A172 (cell line): ENCODE measurements at places on chromosomes 6 and 20. TPM values are rescaled to one million over a fixed set of nuclear protein-coding genes. Genes with fewer than 3 reads are reported as not detected.

GRCh38 chr20:32480371-32481241, 104.5 kb downstream of the NOL4L start:
- DNase-seq: no peak

DNA sequence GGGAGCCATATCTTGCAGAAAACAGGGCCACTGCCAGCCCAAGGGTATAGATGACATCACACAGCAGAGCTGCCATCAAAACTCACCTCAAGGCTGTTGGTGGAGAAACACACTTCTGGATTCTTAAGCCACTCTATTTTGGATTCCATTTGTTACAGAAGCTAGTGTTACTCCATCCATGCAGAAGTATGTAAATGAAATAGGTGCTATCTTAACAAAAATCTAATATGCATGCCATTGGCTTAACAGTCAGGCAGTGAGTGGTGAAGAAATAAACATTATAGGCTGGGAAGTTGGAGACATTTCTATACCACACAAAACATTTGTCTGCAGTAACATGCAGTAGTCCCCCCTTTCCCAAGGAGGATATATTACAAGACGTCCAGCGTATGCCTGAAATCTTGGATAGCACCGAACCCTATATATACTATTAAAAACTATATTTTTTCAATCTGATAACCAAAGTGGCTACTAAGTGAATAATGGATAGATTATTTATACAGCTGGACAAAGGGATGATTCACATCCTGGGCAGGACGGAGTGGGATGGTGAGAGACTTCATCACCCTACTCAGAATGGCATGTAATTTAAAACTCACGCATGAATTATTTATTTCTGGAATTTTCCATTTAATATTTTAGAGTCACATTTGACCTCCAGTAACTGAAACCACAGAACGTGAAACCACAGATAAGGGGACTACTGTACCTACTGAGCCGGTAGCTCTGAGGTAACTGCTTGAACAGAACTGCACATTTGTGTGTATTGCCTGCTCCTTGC, 160.0 kb upstream of the PLN start:
- peak; percentile 89 for DNase-seq

- no peak for DNase-seq
These were observed 40.6 kb upstream of the SUMO4 start for GRCh38 chr6:149359440-149359839.

DNA sequence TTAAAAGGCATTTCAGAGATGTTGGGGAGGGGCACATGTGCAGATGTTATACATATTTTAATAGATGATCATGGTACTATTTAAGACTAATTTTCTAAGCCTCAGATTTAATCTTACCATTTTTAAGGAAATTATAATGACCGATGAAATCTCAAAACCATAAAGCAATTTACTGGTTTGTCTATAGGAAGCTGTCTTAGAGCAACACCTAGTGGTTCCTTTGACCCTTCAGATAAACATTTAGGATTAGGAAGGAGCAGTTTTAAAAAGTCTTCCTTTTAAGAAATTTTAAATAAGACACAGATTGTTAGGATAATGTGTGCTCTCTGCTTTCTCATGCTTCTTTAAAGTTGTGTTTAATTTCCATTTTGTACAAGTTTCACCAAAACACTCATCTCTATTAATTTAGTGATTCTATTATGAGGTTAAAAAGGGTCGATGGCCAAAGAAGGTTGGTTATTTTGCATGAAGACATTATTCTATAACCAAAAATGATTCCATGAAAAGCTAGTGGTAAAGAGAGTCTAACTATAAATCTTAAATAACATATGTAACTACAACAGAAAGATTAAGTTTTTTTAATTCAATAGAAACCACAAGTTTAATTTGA, 376.4 kb downstream of the HACE1 start:
- DNase-seq: peak; percentile 1

GRCh38 chr20:44965651-44966029, 672 bp upstream of the STK4 start:
- DNase-seq: no peak

GRCh38 chr20:51486197-51487005, 56.1 kb downstream of the NFATC2 start:
- no peak for DNase-seq

- DNase-seq: no peak
These were observed 193.3 kb upstream of the HTR1E start for GRCh38 chr6:86744048-86744447.

- DNase-seq: no peak
These were observed 541.0 kb upstream of the SPTLC3 start for GRCh38 chr20:12467758-12468157.

DNA sequence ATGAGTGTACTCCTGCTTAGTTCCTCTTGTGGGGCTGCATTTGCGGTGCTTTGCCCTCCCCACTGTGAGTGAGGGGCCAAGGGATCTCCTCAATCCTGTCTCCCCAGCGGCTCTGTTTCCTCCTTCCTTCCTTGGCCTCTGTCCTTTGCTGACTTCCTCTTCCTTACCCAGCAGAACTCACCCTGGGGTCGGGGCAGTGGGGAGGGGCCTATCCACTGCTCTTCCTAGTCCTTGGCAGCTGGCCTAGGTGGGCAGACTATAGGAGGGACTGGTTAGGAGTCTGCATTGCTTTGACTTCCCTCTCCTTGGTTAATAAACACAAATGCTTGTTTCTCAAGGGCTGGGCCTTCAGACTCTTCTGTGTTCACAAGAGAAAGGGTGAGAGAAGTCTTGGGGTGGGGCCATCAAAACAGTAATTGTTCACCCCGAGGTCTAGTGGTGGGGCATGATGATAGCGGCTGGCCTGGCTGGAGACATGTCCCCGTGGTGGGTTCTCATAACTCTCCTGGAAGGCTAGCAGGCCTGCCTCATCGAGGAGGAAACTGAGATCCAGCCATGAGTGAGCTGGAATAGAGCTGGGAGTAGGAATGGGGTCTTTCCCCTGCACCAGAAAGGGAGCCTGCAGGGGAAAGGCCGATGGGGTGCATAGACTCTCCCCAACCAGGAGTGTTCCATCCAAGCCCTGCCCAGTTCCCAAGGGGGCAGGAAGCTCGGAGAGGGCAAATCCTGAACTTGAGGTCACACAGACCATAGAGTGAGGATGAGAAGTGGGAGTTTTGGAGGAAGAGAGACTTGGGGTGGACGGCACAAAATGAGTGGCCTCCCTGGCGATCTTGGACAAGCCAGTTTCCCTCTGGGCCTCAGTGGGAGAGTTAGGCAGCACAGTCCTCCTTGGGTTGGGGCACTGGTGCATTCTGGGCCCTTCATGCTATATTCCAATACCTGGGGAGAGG, 12.7 kb downstream of the FAM110A start:
- no peak for DNase-seq

DNA sequence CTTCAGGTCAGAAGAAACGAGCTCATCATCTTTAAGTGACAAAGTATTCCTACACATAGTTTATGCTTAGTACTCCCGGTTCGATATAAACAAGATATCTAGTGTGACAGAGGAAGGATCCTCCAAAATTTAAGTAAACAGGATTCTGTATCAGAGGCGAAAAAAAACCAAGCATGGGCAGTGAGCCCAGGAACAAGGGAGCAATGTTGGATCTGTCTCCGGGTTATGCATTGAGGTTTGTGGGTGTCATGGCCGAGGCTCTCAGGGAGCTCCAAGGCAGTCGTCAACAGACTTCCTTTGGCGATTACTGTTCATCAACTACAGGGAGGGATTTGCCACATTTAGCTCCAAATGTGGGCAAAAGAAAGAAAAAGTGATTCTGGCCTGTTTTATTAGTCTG, 319.5 kb downstream of the CBLN4 start:
- DNase-seq: no peak

DNA sequence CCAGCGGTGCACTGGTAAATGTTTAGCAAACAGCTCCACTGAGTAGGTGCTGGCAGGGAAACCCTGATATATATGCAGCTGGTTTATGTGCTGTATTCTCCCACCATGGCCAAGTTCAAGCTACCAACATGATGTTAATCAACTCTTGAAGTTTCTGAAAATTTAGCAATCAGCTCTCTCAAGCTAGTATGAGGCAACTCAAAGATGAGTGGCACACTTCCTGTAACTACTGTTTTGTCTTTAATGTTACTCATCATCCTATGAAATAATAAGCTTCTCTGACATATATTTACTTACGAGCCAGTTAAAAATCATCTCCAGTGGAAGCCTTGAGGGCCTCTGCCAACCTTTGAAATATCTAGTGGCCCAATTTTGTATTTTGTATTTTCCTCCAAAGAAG, 54.7 kb downstream of the TRMT6 start:
- DNase-seq: no peak

DNA sequence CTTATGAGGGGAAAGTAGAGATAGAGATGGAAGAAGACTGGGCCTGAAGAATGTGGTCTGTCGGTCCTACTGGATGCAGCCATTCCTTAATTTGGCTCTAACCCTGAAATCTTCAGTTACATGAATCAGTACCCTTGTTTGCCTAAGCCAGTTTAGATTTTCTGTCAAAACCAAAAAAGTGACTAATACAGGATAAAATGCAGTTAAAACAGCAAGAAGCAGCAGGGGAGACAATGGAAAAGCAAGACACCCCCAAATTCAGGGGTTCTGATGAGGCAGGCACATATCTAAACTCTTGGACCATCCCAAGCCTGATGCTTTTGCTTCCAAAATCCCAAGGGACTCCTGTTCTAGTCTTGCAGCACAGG, 17.4 kb upstream of the UBE2V1 start:
- no peak for DNase-seq

DNA sequence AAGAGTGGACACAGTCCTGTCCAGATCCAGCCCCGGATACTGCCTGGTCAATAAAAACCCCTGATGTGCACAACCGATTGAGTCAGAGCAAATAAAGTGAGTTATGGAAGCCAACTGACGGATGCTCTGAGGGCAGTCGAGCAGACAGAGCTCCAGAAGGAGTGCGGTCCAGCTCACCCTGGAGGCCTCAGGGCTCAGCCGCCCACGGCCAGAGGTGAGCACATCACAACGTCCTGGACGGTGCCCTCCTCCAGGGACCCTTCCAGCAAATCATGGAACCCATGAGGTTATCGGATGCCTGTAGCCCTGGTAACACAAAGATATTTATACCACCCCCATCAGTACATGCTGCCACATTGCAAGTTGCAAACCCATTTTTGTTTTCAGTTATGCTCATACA, 44.0 kb upstream of the SMOC2 start:
- DNase-seq: no peak

DNA sequence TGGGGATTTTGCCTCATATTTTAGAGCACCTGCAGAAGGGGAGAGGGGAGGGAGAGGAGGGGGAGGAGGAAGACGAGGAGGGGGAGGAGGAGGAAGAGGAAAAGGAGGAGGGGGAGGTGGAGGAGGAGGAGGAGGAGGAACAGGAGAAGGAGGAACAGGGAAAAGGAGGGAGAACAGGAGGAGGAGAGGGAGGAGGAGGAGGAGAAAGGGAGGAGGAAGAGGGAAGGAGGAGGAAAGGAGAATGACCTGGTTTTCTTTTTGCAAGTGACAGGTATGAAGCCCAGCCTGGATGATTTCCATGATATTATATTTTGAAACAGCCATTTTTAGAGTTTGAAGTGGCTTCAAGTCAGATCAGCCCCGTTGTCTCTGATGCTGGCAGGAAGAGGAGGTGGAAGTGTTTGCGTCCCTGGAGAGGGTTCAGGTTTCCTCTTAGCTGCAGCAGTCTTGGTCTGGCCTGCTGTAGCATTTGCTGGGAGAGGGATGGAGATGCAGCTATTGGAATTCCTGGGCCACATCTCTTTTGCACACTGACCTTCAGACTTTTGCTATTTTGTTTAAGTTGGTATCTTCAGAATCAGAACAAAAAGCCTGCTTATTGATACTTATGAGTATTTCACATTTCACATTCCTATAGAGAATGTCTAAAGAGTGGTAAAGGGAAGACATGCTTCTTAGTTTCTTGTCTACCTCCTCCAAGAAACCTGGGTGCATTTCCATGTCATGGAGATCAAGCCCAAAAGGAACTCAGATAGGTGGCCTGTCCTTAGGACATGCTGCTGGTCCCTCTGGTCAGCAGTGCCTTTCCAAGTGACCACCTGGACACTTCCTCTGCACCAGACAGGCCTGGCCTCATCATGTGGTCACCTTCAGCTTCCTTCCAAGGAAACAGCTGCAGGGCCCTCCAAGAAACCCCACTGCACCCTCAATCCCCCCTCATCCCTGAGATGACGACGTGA, 54.3 kb upstream of the IYD start:
- no peak for DNase-seq

- no peak for DNase-seq
These were observed 337.8 kb downstream of the FARS2 start for GRCh38 chr6:5599127-5599526.

DNA sequence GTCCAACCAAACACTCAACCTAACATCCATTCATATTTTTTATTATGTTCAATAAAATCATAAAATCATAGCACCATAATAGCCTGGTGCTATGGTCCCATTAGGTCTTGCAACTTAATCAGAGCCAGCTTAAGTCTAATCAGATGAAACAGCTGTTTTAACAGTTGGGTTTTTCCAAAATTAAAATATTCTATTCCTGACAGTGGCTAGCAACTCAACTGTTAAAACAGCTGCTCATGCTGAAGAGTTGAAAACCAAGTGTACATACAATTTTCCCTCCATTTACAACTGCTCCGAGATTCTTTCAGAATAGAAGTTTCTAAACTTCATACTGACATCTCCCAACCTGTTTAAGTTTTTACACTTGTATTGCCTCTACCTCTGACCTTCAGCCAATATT, 89.5 kb downstream of the UBE3D start:
- DNase-seq: no peak

DNA sequence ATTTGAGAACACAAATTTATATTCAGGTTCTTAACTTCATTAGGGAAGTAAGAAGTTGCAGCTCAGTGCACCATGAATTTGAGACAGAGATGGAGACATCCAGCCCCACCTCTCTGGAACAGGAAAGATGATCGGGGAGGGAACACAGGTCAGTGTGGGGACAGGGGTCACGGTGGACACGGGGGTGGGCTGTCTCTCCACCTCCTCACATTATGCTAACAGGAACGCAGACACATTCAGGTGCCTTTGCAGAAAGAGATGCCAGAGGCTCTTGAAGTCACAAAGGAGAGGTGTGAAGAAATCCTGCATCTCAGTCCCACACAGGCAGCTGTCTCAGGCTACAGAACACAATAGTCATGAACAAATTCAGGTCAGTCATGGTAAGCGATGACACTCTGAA, 3.1 kb downstream of the HLA-C start:
- DNase-seq: no peak

SCGN gene
- not detected in 2 replicates for total RNA-seq

POU3F2 gene
- total RNA-seq: 0.91 and 0.93 TPM in 2 replicates

SLPI gene
- 0.33 TPM in 1 of 2 replicates, not detected in the other for total RNA-seq

TPX2 gene
- total RNA-seq: 224 and 245 TPM in 2 replicates

ULBP3 gene
- total RNA-seq: 2.1 and 3.3 TPM in 2 replicates

OPRL1 gene
- total RNA-seq: 0.81 and 1.2 TPM in 2 replicates

RBBP9 gene
- total RNA-seq: 47.6 and 57.2 TPM in 2 replicates

SCRT2 gene
- not detected in 2 replicates for total RNA-seq

SERAC1 gene
- 10.2 and 11.0 TPM in 2 replicates for total RNA-seq

RAET1L gene
- 0.69 TPM in 1 of 2 replicates, not detected in the other for total RNA-seq

CPXM1 gene
- not detected in 2 replicates for total RNA-seq
